Panc1 (cell line): ENCODE measurements at places on chromosomes 11 and 22. TPM values are rescaled to one million over a fixed set of nuclear protein-coding genes. Genes with fewer than 3 reads are reported as not detected.

OR10A2 gene
- not detected for total RNA-seq

DNA sequence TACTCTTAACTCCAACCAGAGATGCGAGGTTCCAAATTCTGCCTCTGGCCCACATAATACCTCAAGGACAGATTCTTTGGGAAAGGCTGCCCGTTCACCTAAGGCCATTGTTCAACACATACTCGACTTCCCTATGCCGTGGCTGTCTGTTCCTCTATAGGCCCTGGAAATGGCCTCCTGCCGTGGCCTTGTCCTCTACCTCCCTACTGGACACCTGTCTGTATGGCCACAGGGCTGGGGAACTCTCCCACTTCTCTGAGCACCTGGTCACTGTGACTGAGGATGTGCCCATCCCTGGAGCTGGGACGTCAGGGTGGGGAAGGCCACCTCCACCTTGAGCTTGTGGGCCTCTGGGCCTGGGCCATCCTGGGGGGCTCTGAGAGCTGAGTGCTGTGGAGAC, 340.5 kb upstream of the B3GAT1 start:
- no peaks in the 10 kb centered on the region for H3K4me1 ChIP-seq
- DNase-seq: no peak
- H3K27me3 ChIP-seq: peaks cover 9% of the 10 kb centered on the region

- no peak overlapping the region for H3K4me3 ChIP-seq
- no peaks in the 10 kb centered on the region for H3K4me1 ChIP-seq
- no peak overlapping the region for H3K27ac ChIP-seq
These were observed 779.5 kb downstream of the METTL15 start for GRCh38 chr11:28887681-28888080.

DNA sequence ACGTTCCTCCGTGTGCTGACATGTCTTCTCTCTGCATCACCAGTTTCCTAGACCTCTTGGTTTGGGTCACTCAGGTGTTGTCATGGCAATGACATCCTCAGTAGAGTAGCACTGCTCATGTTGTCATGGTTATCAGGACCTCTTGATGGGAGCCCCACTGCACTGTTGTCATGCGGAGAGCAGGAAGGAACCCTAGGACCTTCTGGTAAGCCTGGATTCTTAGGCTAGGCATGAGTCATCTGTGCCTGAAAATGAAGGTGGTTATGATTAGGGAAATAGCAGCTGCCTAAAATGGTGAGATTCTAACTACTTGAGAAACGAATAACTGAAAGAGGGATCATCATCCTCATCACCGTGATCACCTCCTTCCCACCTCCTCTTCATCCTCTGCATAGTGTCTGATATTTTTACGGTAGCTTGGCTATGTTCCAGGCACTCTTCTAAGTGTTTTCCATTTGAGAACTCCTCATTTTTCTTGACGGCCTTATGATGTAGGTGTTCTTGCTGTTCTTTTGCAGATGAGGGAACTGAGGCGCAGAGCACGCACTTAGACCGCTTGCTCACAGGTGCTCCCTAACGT, 858.4 kb downstream of the NTM start:
- no peak overlapping the region for H3K27ac ChIP-seq
- no peak for DNase-seq
- no peak overlapping the region for H3K4me3 ChIP-seq
- H3K4me1 ChIP-seq: no peaks in the 10 kb centered on the region

C11orf52 gene
- total RNA-seq: not detected

DNA sequence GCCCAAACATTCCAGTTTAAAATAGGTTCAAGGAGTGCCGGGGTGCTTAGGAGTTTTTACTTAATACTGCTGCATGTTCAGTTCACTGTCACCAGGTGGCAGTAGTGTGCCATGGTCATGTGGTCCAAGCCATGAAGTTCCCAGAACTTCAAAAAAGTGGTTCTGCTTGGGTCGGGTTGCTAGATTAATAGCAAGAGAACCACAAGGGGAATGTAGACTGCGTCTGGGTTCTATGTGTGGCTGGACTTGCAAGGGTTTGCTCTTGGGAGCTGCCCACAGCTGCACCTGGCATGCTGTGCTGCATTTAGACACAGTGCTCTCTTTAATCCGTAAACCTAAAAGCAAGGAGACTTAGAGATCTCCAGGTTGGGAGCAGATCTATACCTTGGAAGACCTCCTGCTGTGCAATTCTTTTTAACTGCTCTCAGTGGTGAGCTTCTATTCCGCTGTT, 6.5 kb upstream of the SPON1 start:
- no peaks in the 10 kb centered on the region; the same call in 1 of the 2 replicates for H3K36me3 ChIP-seq
- no peak overlapping the region for H3K27ac ChIP-seq
- peaks cover 55% of the 10 kb centered on the region for H3K27me3 ChIP-seq
- no peaks in the 10 kb centered on the region for H3K4me1 ChIP-seq
- no peak for DNase-seq

DNA sequence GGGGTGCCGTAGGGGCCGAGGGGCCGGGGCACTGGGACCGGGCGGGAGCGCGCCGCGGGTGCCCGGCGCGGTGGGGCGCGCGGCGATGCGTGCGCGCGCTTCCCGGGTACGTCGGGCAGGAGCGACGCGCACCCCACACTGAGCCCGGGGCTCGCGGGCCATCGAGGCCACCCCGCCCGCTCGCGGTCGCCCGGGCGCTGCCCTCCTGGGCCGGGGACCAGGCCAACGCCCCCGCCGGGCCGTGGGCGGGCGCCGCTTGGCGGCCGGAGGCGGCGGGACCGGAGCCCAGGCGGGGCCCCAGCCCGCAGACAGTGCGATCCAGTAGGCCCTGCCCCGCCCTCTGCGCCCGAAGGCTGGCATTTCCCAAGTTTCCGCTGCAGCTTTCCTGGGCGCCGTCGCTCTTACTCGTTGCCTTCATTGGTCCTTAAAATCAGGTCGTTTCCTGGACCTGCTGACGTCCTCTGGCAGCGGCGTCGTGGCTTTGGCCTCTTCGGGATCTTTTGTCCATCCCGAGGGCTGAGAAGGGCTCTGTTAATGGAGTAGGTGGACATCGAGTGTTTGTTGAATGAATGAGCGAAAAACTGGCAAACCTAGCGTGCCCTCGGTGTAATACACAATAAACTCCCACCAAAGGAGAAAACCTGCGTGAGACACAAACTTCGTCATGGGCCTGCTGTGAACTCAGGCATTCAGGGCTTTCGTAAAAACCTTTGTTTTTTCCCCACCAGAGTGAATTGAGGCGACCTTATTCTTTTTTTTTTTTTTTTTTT, 638 bp downstream of the PARVA start:
- no peaks in the 10 kb centered on the region for H3K27me3 ChIP-seq
- peaks cover 6% of the 10 kb centered on the region for H3K4me1 ChIP-seq
- DNase-seq: peak; percentile 38
- peak overlapping the region; percentile 64 for H3K4me3 ChIP-seq
- H3K27ac ChIP-seq: peak overlapping the region; percentile 95

DNA sequence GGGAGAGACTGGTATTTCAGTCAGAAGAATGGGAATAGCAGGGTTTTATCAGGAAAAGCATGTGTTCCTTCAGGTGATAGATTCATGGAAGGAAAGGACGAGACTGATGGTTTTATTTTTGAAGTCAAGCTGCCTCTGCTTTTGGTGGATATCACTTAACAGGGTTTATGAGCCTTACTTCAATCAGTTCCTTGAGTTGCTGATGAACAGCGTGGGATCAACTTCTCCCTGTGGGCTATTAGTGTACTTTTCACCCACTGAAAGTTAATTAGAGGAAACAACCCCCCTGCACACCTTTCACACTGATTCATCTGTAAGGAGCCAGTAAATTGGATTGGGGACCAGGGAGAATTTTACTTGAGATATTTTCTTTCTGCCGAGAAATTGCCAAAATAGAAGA, 479.0 kb downstream of the NELL1 start:
- H3K4me3 ChIP-seq: no peak overlapping the region
- no peaks in the 10 kb centered on the region for H3K27me3 ChIP-seq
- DNase-seq: no peak
- H3K4me1 ChIP-seq: no peaks in the 10 kb centered on the region
- H3K36me3 ChIP-seq: no peaks in the 10 kb centered on the region
- H3K27ac ChIP-seq: no peak overlapping the region

- H3K4me3 ChIP-seq: peak overlapping the region; percentile 77
- peak overlapping the region; percentile 90 for H3K27ac ChIP-seq
- DNase-seq: no peak
- H3K36me3 ChIP-seq: no peaks in the 10 kb centered on the region; the same call in 1 of the 2 replicates
- no peaks in the 10 kb centered on the region for H3K27me3 ChIP-seq
These were observed 49.7 kb downstream of the TRIOBP start for GRCh38 chr22:37746366-37747079.

- no peak overlapping the region for H3K27ac ChIP-seq
- no peaks in the 10 kb centered on the region for H3K27me3 ChIP-seq
- DNase-seq: no peak
- H3K4me1 ChIP-seq: peaks cover 38% of the 10 kb centered on the region
- no peak overlapping the region for H3K4me3 ChIP-seq
These were observed 164.4 kb downstream of the TEAD1 start for GRCh38 chr11:12838463-12839123.

- DNase-seq: no peak
- no peaks in the 10 kb centered on the region for H3K27me3 ChIP-seq
- H3K27ac ChIP-seq: peak overlapping the region; percentile 51; the same call in 1 of the 2 replicates
- H3K4me1 ChIP-seq: no peaks in the 10 kb centered on the region
- no peak overlapping the region for H3K4me3 ChIP-seq
These were observed 75.6 kb downstream of the SNX19 start for GRCh38 chr11:130840679-130841078.
